Stimulated activated CD4-positive, alpha-beta T cell treated with anti-CD3 and anti-CD28 coated beads, Interleukin-1b, Interleukin-23, amount 100 ng/mL, for 48 hours (primary cell): ENCODE measurements at places on chromosomes 5 and 9.
A peak's percentile ranks its signal among the peaks of the same experiment; 100 is the strongest.

DNA sequence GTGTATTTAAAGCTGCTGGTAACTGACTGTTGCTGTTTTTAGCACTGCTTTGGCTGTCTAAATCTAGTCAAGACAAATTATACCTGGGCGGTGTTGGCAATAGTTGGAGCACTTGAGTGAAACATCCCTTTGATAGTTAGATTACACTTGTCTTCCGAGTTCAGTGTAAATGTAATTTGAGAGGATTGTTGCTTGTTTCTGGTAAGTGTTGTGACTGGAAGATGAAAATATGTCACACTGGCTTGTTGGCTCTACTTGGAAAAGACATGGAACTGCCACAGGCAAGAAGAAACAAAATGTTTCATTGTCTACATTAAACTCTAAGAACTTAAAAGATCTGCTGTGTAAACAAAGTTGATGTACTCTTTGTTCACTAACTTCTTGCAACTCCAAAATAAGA is 49.2 kb upstream of the PTPRD start:
- no peak for DNase-seq

DNA sequence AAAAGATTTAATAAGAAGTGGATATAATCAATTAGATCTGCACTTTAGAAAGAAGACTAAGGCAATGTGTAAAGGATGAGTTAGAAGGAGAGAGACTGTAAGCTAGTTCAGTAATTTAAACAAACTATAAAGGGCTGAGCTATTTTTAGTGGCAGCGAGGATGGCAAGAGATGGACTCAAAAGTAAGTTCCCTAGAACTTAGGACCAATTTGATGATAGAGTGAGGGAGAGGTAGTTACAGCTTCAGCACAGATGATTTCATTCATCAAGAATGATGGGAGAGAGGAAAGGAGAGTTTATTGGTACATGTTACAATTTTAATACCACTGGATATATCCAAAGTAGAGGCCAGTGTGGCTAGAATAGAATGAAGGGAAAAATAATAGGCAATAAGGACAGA is 19.1 kb downstream of the NADK2 start:
- no peak for DNase-seq

DNA sequence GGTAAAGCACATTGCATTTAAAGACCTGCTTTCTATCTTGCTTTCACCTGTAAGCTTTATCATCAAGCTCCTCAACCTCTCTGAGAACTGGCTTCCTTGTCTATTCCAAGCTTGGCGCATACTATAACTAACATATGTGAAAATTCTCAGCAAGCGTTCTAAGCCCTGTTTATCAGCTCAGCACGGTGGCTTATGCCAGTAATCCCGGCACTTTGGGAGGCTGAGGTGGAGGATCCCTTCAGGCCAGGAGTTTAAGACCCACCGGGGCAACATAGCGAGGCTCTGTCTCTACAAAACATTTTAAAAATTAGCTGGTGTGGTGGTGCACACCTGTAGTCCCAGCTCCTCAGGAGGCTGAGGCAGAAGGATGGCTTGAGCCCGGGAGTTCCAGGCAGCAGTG is 1.6 kb upstream of the ATP6V0E1 start:
- no peak for DNase-seq

DNA sequence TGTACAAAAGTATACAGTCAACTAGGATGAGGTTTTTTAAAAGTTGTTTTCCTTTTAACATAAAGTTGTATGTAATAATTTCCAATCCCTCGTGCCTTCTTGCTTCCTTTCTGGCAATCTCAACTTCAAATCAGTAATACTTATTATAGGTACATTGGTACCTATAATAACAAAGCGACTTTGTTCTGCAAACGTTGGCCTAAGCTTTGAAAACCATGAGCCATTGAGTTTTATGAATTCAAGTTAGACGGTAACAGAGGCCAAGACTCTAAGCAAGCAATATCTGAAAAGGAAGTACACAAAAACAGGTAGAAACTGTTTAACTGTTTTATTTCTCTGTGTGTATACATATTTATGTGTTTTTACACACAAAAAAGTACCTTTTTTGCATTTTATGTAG is 135.2 kb upstream of the GRHPR start:
- DNase-seq, result no peak

- DNase-seq, result no peak
Observed at GRCh38 chr9:123823194-123823947, 106.6 kb downstream of the DENND1A start.

DNA sequence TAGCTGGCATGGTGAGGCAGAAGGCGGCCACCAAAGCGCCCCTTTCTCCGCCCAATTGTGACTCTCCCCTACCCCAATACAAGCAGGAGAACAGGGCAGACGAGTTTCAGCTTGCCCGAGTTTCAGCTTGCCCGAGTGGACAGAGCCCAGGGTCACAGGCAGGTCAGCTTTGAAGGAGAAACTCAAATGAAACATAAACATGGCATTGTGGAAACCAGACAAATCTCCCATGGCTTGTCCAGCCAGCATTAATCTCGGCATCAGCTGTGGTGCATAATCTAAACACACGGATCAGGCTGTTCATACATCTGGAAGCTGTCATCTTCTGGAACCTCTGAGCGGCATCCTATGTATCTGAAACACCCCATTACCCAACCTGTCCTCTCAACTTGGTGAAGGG is 16.9 kb downstream of the PTCH1 start:
- no peak for DNase-seq

GRCh38 chr5:59543821-59544442 is 349.6 kb downstream of the PDE4D start:
- DNase-seq, result no peak

- DNase-seq, result peak; percentile 14
Observed at GRCh38 chr5:33441241-33442177, 744 bp downstream of the TARS1 start.

DNA sequence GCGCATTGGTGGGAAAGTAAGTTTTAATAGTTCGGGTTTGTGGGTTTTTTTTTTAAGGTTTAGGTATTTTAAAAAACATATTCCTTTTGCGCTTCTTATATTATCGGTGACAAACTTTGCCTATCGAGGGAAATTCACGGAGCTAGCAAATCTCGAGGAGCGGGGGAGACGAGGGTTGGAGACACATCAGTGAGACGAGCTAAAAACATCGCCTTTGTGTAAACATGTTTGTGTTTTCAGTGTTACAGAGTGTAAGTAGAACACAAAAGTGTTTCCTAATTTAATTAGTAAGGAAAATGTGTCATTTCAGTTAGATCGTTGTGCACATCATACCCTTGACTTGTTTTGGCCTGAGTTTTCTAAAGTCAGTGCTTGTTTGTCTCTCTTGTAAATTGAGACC is 945 bp downstream of the BTF3 start:
- no peak for DNase-seq

DNA sequence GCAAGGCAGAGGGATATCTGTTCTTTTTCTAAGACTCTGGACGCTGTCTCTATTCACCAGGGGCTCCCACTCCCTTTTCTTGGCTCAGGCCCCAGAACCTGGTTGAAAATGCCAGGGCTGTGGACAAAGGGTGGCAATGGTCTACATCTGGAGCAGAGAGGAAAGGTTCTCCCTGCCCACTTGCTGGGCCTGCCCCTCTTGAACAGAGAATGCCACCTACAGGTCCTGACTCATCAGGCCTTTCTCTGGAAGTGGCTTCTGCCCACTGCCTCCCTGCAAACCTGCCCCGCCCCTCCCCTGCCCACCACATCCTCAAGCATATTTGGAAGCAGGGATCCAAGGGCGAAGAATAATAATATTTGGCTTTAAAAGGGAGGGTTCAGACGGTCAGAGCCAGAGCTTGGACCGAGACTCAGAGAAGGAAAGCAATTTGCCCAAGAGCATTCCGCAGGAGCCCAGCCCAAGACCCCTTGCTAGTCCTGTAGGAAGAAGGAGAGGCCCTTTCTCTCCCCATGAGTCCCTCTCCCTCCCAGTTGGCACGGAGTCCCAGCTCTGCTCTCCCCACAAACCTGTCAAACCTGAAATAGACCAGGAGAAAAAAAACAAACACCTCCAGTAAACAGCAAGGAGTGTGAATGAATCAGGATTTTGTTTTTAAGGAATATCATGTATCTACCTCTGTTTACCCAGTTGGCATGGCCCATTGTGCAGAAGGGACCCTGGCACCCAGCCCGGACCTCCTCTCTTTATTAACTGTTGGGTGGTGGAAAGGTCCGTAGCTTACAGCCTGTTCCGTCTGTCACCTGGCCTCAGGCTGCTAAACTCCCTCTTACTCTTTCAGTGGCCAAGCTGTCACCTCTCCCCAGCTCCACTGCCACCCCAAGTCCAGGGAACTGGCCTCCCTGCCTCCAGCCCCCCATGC is 37.7 kb upstream of the STXBP1 start:
- peak; percentile 37 for DNase-seq

DNA sequence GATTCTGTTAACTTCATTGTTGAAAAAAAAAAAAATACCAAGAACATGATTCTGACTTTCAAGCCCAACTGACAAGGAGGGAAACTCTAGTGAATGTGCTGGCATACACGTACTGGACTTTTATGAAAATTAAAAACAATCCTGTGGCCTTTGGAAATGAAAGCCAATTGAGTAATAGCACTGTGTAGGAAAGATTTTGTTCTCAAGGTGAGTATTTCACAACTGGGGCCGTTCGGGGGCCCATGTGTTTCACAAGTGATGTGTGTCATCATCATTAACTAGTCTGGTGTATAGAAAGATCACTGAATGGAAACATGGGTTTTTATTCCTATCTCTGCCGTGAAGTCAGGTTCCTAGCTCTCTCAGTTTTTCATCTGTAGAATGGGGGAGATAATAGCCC is 605.0 kb upstream of the CLINT1 start:
- DNase-seq, result peak; percentile 47

- no peak for DNase-seq
Observed at GRCh38 chr9:121721770-121722169, 70.3 kb downstream of the DAB2IP start.

- DNase-seq, result no peak
Observed at GRCh38 chr9:108394726-108395125, 461.1 kb downstream of the ACTL7B start.

DNA sequence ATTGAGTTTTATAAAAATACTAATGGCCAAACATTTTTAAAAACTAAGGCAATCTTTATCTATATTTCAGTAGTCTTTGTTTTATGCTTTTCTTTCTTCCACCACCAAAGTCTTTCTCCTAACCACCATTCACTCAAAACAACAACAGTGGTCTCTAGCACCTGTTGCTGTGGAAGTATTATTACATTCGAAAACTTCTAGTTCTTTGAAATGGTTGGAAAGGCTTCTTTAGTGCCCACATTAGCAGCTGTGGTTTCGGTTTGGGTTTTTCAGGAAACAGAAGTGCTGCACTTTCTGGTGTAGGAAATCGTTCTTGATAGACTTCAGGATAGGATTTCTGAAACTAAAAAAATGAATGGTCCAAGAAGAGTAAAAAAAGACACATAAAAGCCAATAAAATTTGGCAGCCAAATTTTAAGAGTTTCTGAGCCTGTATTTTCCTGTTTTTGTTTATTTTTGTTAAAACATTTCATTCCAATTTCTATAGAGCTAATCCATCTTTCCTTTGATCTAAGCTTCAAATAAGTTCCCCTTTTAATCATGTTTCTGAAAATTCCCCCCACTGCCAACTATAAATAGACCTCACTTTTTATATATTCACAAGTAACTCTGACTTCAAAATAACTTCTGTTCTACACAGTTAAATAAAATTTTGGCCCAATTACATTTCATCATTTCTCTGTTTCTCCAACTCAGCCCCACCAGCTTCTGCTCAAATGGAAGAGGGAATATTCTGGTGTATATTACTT is 102.2 kb downstream of the DEPDC1B start:
- no peak for DNase-seq

DNA sequence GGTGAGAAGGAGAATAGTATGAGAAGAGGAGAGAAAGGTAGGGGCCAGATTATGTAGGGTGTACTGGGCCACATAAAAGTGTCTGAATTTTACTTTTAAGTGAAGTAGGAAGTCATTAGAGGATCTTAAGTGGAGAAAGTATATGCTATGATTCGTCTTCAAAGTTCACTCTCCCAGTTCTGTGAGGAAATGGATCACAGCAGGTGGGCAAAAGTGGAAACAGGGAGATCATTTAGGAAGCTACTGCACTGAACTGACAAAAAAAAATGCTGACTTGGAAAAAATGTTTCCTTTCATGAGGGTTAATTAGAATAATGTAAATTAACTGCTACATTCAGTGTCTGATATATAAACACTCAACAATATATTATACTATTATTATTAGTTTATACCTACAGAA is 2.4 kb downstream of the KIF24 start:
- DNase-seq, result no peak

DNA sequence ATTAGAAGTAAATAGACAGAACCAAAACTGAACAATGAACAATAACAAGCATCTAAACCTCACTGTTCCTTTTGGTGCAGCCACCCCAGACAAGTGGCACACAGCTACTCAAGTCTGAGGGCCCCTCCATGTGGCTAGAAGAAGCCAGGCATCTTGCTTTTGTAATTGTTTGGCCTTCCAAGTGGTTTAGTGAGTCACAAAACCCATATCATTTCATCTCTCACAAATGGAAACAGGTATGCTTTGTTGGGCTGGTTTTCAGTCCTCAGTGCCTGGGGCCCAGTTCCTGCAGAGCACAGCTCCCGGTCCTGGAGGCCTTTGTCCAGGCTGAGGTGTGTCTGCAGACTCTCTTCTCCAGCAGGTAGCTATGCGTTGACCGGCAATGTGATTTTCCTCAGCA is 16.7 kb downstream of the PRLR start:
- DNase-seq, result no peak

- DNase-seq, result no peak
Observed at GRCh38 chr5:179497636-179498340, 52.6 kb upstream of the RUFY1 start.

DNA sequence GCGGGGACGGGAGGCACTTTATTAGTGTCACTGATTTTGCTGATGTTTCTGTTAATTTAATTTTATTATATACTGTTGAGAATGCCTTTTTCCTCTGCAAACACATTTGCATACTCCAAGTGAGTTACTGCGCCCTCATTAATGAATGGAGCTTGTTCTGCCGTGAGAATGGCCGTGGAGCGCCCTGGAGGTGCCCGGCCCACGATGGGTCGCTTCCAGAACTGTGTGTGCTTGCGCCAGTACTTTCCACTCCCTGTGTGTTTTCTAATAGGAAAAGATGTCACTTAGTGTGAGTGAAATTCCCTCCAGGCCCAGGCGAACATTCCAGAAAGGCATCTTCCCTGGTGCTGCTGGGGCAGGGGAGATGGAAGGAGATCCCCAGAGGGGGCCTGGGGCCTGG is 30.1 kb downstream of the NDUFS6 start:
- no peak for DNase-seq

DNA sequence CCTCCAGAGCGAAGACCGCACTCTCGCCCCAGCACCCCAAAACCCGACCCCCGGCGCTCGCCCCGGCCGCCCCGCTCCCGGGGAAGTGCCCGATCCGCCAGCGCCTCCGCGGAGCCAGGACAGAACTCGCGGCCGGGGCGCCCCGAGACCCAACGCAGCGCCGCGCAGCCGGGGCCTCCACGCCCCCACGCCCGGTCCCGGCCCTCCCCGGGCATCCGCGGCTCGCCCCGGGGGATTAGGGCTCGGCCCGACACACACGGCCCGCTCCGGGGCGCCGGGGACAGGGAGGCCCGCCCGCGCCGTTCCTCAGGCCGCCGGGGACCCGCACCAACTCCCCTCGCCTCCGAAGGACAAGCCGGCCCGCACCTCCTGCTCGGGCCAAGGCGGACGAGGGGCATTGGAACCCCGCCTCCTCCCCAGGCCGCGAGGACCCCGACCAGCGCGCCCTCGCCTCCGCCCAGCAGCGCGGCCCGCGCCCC is 544 bp downstream of the FNBP1 start:
- no peak for DNase-seq

- DNase-seq, result peak; percentile 24
Observed at GRCh38 chr9:133737774-133738639, at the start of gene SARDH. SARDH (minus strand) TSS chr9:133738352; CDS start chr9:133734173, 4,179 bp downstream.

GRCh38 chr5:167709625-167710024 is 581.8 kb upstream of the WWC1 start:
- DNase-seq, result no peak
